Stimulated activated CD4-positive, alpha-beta T cell treated with anti-CD3 and anti-CD28 coated beads, Interleukin-4, amount 100 ng/mL, for 1 hour (primary cell): ENCODE measurements at places on chromosomes 5 and 9.

DNA sequence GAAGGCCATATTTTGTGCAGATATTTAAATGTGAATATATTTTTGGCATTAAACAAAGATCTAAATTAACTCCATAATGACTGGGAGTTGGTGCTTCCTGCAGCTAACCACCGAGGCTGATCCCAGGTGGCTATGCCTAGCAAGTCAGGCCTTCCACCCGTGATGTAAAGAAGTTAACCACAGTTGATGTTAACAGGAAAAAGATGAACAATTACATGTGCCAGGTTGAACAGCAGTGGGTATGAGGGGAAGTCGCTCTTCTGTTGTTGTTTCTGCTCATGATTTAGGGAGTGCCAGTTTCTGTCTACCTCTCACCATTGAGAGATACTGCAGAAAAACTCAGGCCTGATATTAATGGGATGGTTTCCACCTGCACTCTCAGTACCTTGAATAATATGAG is 334.3 kb downstream of the EBF1 start:
- DNase-seq = no peak

GRCh38 chr9:113199683-113200329 is 21.3 kb downstream of the FKBP15 start:
- no peak for DNase-seq

DNA sequence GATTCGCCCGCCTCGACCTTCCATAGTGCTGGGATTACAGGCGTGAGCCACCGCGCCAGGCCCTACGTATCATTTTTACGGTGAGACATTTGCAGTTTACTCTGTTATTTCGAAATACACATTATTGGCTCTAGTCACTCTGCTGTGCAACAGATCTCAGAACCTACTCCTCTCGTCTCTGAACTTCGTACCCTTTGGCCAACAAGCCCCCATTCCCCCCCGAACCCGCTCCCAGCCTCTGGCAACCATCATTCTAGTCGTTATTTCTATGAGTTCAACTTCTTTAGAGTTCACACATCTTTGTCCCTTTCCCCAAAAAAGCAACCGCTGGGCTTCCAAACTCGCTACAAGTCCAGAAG is 735 bp downstream of the PTGR1 start:
- peak; percentile 3 for DNase-seq

GRCh38 chr5:77394064-77394715 is 97.9 kb downstream of the WDR41 start:
- no peak for DNase-seq

DNA sequence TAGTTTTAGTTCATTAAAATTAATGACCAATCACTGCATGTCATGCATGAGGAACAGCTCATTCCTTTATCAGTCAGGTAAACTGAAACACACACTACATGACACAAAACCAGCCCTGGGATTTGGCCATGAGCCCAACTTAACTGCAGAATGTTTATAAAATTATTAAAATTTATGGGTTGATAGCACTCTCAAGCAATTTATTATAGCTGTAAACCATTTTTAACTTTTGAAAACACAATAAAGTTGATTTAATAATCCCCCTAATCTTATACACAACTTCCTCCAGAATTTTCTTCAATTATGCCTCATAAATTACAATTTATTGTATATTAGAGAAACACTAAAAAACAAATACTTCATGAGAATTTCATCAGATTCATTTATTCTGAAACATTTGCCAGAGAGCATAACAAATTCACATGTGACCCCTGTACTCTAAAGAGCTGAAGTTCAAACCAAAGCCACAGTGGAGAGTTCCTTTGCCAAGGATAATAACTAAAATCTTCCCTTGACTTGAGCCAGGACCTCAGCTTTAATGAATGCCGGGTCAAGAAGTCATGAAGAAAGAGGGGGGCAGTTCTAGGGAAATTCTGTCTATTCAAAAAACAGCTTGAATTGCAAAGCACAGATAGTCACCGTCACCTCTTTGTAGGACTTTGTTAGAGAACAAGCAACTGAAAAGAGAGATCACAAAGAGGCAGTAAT is 763.7 kb upstream of the GRAMD2B start:
- no peak for DNase-seq

DNA sequence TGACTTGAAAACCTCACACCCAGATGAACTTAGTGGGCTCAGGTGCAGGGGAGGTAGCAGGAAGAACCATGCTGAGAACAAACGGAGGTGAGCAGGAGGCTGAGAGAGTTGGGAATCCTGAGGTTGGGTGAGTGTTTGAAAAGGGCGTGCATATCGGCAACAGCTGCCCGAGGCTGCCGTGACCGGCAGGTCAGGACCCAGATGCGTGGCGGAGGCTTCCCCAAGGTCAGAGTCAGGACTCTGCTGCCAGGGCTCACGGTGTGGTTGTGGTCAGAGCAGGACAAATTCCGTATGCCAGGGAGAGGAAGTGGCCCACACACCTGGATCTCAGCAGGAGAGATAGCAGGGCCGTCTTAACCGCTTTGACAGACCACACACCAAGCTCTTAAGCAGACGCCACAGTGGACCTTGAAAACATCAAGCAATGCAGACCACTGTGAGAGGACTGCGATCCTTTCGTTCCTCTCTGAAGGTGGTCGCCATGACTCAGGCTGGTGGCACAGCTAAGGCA is 43.1 kb downstream of the ADAMTS16 start:
- DNase-seq = no peak

GRCh38 chr5:143401227-143402016 is 2.1 kb downstream of the NR3C1 start:
- no peak for DNase-seq

GRCh38 chr9:93300175-93300572 is 116.2 kb downstream of the WNK2 start:
- DNase-seq = no peak

GRCh38 chr5:74311961-74312360 is 328.6 kb downstream of the ENC1 start:
- DNase-seq = no peak

GRCh38 chr5:35647128-35647527 is 29.5 kb downstream of the SPEF2 start:
- DNase-seq = no peak

GRCh38 chr5:167393358-167393757 is 898.1 kb upstream of the WWC1 start:
- no peak for DNase-seq

- DNase-seq = no peak
Measured at GRCh38 chr9:5445886-5446285, 4.5 kb upstream of the CD274 start.

DNA sequence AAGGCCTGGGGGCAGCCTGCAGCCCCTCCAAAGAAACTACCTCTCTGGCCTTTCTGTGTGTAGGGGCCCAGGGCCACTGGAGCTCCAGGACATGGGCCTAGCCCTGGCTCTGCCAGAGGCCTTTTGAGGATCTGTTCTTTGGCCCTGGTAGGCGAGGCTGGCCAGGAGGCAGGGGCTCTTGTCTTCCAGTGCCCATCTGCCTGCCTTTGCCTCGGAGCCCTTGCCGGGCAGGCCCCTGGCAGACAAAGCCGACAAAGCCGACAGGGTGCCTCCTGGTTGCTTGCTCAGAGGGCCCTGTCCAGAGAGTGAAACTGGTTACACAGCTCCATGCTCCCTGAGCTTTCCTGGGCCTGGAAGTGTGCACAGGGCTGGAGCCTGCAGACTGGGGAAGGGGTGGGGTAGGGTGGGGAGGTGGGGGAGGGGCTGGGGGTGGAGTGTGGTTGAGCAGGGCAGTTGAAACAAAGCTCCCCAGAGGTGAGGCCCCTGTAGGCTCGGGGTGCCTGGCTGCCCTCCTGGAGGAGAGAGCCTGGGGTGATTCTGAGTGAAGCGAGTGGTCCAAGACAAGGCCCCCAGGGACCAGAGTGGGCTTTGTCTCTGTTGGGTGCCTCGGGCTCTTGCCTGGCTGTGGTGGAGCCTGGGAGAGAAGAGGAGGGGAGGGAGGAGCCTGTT is 29.3 kb downstream of the PTPA start:
- DNase-seq = peak; percentile 17

GRCh38 chr5:176670449-176670848 is 23.2 kb downstream of the TSPAN17 start:
- DNase-seq = no peak

- DNase-seq = no peak
Measured at GRCh38 chr5:62007457-62007856, 298.5 kb upstream of the KIF2A start.

- DNase-seq = no peak
Measured at GRCh38 chr5:61805101-61805500, 473.0 kb downstream of the ZSWIM6 start.

GRCh38 chr5:96203761-96204160 is 229.3 kb downstream of the PCSK1 start:
- no peak for DNase-seq

GRCh38 chr5:74392711-74393351 is 247.7 kb downstream of the ENC1 start:
- DNase-seq = no peak

GRCh38 chr5:159032656-159033350 is 66.9 kb downstream of the EBF1 start:
- no peak for DNase-seq

DNA sequence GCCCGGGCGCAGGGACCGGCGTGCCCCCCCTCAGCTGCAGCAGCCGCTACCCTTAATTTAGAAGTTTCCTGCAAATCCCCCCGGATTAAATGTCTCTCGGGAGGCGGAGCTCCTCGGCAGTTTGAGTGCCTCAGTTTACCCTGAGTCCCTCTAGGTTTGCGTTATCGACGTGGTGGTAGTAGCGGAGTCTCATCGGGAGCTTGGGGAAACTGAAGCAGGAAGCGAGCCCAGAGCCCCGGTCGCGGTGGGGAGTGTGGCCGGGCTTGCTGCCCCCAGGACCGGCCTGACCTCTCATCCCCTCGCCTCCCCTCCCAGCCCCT is 529 bp upstream of the TPM2 start:
- no peak for DNase-seq
